ENCODE measurements at places on chromosomes 2 and 18.

- no peak for DNase-seq
These were observed 141.5 kb downstream of the AQP4 start for GRCh38 chr18:26723981-26724380.

DNA sequence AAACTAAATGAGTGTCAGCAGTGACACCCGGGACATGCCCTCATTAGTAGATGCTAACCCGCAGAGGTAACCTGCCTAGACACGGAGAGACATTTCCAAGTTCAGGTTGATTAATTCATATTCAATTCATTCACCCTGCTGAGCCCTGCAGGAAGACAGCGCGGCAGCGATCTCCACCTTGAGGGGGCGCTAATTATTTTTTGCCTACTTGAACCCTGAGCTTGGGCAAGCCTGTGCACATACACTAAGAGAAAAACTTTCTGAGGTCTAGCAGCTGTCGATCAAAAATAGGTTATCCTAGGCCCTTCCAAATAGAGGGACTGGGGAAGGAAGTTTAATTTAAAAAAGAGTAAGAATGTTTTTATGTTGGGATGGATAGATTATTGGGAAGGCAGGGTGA, 1.3 kb upstream of the LYPD6 start:
- no peak for DNase-seq

GRCh38 chr2:218852911-218853667, 6.5 kb upstream of the WNT6 start:
- DNase-seq: no peak

DNA sequence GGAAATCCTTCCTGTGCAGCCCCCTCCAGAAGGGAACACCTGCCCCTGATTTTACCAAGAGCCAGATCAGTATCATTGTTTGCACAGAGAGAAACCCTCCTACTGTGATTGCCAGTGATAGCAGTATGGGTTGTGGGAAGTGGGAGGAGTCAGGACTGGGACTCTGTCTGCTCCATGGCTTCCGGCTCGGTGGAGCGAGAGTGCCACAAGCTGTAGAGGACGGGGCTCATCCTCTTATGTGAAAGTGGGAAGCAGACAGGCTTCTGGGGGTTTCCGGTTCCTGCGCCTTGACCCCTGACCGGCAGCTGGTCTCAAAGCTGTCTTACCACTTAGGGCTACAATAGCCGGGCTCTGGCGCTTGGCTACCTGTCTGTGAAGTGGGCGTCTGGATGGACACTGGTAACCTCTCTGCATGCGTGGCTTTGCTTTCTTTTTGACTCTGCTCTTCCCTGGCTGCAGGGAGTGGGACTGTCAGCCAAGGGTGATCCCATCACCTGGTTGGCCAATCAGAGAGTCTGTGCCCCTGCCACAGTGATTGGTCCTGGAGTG, 79.7 kb downstream of the BCL2L11 start:
- peak; percentile 80 for DNase-seq

GRCh38 chr18:31634331-31634713, 42.6 kb downstream of the TTR start:
- no peak for DNase-seq

DNA sequence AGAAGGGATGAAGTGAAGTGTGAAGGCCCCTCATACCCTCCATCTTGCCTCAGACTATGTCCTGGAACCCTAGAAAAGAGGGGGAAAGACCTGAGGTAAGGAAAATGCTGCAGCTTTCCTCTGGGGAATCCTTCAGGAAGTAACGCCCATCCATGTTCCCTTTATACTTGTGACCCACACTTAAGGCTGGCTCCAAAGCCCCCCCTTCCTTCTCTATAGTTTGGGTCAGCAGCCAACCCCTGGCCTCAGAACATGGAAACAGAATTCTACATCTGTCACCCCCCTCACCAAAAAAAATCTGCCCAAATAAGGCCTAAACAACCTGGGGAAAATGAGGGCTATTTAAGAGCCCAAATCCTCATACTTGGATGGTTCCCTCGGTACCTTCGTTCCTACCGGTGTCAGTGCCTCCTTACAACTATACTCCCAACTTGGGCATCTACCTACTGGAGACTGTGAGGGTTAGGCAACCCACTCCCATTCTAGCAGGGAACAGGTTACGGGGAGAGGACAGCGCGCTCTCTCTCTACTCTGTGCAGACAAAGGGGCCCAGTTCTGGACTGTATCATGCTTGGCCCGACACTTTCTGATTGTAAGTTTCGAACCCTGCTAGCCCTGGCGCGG, 689 bp downstream of the OST4 start:
- no peak for DNase-seq

GRCh38 chr2:29509397-29509796, 394.2 kb downstream of the CLIP4 start:
- no peak for DNase-seq

DNA sequence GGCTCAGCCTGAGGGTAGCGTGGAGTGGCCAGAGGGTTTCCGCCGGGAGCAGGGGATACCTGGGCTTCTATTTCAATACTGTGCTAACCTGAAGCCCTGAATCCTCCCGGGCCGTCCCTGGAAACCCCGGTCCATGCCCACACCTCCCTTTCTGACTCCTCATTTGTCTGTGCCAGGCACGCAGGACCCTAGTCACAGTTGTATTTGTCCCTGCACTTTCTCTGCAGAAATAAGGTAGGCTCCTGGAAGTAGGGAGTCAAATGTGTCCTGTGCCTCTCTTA, 418.8 kb upstream of the HS6ST1 start:
- no peak for DNase-seq

- no peak for DNase-seq
These were observed 14.4 kb downstream of the STK11IP start for GRCh38 chr2:219611866-219612576.

DNA sequence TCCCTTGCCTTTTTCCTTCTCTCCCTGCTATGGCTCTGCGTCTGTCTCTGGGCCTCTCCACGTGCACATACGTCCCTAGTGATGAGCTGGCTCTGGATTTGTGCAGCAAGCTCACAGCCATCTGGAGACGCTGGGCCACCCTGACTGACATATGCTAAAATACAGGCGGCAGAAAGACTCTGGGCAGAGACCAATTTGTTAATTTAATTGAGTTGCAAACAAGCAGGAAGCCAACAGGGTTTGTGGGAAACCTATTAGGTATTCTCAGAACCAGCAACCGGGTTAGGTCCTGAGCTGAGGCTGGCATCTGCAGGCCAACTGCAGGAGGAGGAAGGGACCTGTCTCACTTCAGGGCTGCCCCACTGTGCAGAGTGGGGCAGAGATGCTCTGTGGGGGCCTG, 53.5 kb upstream of the SMAD2 start:
- no peak for DNase-seq

GRCh38 chr2:85235281-85235680, 92.5 kb downstream of the TGOLN2 start:
- no peak for DNase-seq

DNA sequence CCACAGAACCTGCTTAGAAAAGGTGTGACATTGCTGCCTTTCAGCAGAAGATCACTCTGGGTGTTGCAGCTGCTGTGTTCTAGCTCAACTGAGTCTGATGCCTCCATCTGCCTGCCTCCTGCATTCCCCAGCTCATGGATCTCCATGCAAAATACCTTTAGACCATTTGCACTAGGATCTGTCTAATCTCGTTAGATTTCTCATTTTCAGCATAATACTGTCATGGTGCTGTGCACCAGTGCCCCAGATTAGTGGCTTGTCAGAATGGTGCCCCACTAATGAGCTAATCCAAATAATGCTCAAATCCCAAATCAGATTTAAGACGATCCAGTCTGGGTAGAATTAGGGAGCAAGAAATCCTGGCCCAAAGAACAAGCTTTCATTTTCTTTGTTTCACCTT, 284.4 kb upstream of the PARD3B start:
- DNase-seq: no peak
